ENCODE measurements at places on chromosomes 1 and 21.

DNA sequence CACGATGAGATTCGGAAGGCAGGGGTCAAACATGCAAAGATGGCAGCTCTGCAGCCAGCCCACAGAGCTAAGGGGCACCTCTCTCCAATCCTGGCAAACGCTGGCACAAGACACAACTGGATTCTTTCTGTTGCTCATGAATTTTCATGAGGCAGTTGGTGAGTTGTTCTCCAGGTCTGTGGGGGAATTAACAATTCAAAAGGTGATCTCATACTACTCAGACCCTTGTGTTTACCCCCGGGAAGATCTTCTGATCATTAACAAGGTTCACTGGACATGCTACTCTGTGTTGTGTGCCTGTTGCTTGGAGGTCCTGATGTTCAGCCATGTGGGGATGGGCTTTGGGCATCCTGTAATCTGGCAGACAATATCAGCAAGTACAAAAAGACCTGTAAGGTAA lies 128.9 kb downstream of the HHAT start:
- no peak for DNase-seq

GRCh38 chr1:193709607-193710006 lies 523.2 kb upstream of the B3GALT2 start:
- DNase-seq = no peak

DNA sequence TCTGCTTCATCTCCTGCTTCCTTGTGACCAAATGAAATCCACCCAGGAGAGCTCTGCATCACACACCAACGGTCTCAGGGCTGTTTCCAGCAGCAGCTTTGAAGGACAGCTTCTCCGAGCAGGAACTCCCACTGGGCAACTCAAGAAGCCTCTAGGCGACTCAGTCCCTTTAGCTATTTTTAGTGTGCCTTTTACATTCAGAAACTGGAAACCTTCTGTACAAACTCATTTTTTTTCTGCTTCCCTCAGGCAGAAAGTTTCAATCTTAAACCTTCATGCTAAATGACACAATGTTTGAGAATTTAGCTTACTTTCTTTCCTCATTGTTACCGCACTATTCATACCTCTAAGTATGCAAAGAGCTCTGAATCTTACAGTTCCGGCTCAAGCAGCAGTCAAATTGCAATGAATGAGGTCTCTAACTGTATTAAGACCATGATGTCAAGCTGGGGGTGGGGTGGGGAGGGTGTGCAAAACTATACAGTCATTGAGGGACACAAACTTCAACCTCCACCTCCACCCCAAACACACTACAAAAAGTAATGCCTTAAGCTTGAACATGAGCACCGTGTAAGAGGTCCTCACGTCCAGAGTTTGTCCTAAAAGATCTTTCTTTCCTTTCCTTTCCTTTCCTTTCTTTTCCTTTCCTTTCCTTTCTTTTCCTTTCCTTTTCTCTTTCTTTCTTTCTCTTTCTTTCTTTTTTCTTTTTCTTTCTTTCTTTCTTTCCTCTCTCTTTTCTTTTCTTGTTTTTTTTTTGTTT lies 16.4 kb upstream of the TARBP1 start:
- peak; percentile 66 for DNase-seq

- no peak for DNase-seq
Observed at GRCh38 chr21:36966066-36966820, at the start of gene HLCS. TSS of gene HLCS (minus strand) at chr21:36966669. CDS start at chr21:36966638, 31 bp downstream.

DNA sequence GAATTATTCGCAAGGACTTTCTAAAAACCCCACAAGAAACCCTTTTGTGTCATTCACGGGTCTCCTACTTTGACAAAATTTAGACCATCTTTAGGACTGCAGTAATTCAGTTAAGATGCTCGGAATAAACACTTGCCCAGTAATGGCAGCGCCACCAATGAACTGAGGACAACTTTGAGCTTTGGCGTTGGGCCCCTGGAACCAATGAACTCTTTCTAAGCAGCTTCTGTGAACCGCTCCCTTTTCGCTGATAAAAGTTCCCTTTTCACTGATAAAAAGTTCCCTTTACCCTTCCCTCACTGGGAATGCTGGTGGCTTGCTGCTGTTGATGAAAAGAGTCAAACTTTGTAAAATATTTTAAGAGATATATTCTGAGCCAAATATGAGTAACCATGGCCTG lies 1.5 kb upstream of the MRPL55 start:
- no peak for DNase-seq

- no peak for DNase-seq
Observed at GRCh38 chr1:5389101-5389885, 602.9 kb downstream of the NPHP4 start.
